Calu3 (cell line): ENCODE measurements at places on chromosomes 2 and 18.

DNA sequence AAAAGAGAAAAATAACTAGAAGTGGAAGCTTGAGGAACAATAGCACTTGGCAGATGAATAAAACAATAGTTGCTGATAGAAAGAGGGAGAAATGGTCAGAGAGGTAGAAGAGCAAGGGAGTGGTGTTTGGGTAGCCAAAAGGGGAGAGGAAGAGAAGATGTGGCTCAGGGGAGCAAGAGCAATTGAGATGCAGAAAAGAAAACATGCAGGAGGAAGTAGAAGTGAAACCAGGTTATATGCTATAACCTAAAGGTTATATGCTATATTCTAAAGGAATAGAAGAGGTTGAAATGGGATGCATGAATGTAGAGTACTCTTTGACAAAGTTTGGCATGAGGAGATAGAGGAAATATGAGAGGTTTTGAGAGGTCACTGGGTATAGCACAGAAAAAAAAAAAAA lies 759.5 kb downstream of the SATB2 start:
- DNase-seq: no peak

- DNase-seq: no peak
These were observed 24.0 kb downstream of the C2orf49 start for GRCh38 chr2:105361102-105361889.

DNA sequence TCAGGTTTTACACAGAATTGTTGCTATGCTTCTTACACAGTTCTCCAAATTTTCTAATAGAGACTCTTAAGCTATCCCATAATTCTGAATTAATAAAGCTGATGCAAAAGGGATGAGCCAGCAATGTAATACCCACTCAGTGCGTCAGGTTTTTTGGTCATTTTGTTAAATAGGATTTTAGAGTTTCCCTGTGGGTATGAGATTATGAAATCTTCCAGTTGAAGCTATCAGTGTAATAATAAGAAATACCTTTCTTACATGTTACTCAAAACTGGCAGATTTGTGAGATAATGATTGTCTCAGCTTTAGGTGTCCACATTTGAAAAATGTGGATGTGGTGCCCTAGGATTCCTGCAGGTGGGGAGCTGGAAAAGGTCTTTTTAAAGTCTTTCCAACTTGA lies 44.5 kb downstream of the SOCS6 start:
- DNase-seq: no peak

DNA sequence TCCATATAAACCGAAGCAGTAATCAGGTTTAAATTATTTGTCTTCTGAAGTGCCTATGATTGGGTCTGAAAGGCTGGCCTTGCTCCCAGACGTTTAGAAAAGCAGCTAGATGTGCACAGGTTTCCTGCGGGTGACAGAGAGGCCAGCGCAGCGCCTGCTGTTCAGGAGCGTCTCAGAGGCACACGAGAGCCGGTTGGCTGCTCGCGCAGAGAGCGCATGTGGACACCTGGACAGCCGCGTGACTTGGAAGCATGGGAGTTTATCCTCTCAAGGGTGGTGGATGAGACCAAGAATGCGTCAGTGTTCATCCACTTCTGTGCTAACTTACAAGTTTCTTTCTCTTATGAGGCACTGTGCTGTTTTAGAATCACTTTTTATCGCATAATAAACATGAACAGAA lies 303.7 kb downstream of the PTGR3 start:
- DNase-seq: no peak

DNA sequence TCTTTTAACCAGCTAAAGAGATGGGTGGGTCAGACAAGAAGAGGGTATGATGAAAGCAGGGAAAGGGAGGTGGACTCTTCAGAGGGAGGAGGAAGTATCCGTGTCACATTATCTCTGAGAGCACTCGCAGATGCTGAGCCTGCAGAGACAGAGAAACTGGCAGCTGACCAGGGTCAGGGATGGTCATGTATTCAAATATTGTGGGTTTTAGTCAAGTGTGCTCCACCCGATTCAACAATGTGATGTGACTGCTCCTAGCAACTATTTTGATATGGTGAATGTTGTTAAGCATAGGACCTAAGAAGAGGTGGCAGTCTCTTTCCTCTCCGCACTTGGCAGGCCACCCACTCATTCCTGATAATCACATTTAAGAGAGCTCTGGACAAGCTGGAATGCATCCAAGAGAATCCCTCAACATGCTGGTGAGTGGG lies 1.3 kb upstream of the CLIP4 start:
- peak; percentile 82 for DNase-seq

DNA sequence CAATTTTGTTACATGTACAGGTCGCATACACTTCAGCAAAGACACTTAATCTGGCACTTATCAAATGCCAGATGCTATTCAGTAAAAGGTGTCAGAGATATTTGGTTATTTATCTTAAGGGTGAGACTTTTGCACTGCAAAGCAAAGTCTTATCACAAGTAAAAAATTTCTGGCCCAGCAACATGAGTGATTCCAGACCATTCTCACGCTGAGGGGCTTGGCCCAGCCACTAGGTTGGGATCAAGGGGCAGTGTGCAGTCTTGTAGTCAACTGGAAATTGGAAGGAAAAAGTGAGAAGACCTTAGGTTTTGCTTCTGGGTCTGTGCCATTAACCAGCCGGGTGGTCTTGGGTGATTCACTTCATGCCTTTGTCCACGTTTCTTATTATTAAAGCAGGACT lies 181.6 kb downstream of the RNF144A start:
- no peak for DNase-seq

- DNase-seq: no peak
These were observed 127.7 kb downstream of the DYSF start for GRCh38 chr2:71581026-71581425.

DNA sequence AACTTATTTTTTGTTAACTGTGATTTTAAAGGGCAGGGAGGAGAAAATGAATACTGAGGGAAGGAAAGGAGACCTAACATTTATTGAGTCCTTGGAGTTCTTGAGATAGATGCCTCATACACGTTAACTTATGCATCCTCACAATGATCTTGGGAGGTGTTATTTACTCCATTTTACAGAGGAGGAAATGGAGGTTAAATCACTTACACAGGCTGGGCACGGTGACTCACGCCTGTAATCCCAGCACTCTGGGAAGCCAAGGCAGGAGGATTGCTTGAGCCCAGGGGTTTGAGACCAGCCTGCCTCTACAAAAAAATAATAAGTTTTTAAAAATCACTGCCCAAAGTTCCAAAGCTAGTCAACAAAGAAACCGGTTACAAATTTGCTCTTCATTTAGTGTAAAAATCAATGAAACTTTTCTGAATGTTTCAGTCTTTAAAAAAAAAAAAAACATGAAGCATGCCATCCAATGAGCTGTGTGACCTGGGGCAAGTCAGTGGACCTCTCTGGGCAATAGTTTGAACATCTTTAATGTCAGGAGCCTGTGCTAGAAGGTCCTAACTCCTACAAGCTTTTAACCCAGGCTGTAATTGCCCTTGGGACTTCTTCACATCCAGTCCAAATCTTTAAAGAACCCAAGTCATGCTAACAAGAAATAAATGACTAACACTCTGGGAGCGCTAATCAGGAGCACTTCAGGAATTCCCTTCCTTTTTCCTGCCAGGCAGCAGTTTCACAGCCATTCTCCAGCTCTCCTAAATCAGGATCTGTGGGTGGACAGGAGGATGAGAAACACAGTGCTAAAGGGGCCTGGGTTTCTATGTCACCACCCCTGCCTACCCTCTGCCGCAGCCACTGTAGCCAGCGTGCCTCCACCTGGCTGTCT lies 176.4 kb downstream of the TMEM247 start:
- DNase-seq: no peak

DNA sequence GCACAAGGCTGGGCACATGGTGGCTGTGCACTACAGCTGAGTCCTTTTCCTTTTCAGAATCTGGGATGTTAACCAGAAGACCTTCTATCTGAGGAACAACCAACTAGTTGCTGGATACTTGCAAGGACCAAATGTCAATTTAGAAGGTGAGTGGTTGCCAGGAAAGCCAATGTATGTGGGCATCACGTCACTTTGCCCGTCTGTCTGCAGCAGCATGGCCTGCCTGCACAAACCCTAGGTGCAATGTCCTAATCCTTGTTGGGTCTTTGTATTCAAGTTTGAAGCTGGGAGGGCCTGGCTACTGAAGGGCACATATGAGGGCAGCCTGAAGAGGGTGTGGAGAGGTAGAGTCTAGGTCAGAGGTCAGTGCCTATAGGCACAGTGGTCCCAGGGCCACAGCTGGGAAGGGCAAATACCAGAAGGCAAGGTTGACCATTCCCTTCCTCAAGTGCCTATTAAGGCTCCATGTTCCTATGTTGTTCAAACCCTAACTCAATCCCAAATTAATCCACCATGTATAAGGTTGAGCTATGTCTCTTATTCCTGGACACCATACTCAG lies 2.2 kb downstream of the IL1RN start:
- no peak for DNase-seq

GRCh38 chr2:222017252-222017850 lies 281.4 kb downstream of the PAX3 start:
- DNase-seq: no peak

DNA sequence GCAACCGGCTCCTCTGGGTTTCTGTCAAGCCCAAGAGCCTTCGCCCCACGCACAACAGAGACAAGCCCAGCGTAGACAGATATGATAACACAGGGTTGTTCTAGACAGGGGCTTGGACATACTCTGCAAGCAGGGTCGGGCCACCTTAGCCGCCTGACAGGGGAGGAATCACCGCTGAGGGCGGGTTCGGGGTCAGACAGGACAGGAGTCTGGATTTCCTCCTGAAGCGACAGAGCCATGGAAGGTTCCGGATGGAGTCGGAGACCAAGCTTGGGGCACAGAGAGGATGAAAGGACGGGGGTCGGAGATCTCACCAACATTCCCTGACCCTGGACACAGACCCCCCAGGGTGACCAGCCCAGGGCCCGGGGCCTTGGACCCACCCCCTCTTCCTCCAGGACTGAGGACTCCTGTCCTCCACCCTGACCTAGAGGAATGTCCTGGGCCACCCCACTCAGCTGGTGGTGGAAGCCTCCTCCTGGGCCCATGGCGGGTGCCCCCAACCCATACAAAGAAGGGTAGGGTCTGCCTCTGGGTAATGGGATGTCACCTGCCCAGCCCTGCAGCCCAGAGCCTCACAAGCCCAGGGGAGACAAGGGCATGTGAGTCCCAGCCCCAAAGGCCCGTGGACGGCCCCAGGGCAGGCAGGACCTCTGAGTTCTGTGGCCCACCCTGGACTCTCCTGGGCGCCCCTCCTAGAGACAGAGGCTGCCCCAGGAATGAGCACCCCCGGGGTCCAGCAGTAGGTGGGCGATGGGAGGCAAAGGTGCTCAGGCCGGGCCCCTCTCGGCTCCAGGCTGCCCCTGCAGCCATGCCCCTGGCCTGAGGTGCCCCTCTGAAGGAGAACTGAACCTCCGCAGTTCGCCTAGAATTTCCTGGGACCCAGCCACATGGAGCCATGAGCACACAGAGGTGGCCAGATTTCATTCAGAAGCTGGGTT lies 44.1 kb upstream of the GPC1 start:
- DNase-seq: no peak

DNA sequence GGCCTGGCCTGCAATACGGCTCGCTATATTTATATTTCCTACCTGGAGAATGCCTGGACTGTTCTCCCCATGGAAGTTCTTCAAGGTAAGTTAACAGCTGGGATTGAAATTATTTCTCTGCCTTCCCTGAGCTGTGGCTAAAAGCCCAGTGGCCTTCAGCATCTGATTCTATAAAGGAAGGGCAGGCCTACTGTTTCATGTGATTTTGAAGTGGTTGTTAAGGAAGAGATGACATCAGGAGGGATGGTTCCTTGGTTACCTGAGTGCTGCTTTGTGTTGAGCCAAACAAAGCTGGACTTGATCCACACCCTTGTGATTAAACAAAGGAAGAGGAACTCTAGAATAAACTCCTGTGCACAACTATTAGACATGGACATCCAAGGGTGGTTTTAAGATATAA lies 61.6 kb downstream of the MFSD6 start:
- DNase-seq: peak; percentile 51

DNA sequence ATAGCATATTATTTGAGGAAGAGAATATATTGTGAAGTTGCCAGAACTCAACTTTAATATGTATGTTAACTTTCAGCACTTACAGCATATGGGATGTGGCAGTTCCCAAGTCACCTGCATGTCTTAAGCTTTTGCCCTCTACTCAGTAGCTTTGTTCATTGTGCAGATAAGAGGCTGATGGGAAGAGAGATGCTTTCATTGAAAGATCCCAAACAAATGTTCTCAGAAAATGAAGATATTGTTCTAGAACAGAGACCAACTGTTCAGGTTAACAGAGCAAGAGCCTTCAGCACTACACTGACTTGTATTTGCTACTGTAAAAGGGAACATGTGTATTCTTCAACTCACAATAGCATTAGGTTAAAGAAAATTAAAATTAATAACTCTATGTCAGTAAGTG lies 28.1 kb downstream of the GAREM1 start:
- no peak for DNase-seq

DNA sequence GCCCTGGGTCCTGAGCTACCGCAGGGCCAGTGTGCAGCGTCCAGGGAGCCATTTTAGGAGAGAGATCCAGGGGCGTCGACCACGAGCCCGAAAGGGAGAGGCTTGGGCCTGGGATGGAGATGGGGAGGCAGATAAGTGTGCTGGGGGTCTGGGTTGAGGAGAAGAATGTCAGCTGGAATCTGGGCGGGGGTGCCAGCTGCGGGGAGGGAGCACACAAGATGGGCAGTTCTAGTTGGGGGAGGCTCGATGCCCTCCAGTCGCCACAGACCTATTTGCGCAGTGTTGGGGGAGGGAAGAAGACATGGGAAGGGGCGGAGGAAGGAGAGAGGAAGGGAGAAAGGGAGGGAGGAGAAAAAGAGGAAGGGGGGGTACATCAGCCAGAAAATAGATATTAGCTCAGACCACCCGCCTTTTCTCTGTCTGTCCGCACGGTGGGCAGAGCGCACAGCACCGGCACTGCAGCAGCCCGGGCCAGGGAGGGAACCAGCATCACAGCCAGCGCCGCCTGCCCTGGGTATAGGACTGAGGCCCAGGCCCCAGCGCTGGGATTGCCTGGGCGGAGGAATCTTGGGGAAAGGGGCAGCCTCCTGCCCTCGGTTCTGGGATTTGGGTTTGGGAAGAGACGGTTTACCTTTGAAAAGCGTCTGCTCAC lies 1.9 kb upstream of the HOXD11 start:
- no peak for DNase-seq

DNA sequence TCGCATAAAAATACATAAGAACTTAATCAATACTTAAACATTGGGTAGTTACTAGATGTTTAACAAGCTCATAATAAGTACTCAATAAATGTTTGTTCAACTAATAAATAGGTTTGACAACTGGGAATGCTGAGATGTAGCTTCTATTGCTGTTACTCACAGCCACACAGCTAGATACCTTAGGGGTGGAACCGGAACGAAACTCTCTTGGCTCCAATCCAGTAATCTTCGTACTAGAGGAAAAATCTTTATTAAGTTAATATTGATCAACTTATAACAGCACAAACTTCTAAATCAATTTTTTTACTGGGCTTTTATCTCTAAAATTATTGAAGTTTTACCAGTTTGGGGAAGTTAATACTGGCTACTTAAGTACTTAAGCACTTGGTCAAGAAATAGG lies 247.8 kb downstream of the PAX3 start:
- peak; percentile 12 for DNase-seq
